Fibroblast of skin of back (primary cell): ENCODE measurements at places on chromosomes 12 and 14.

DNA sequence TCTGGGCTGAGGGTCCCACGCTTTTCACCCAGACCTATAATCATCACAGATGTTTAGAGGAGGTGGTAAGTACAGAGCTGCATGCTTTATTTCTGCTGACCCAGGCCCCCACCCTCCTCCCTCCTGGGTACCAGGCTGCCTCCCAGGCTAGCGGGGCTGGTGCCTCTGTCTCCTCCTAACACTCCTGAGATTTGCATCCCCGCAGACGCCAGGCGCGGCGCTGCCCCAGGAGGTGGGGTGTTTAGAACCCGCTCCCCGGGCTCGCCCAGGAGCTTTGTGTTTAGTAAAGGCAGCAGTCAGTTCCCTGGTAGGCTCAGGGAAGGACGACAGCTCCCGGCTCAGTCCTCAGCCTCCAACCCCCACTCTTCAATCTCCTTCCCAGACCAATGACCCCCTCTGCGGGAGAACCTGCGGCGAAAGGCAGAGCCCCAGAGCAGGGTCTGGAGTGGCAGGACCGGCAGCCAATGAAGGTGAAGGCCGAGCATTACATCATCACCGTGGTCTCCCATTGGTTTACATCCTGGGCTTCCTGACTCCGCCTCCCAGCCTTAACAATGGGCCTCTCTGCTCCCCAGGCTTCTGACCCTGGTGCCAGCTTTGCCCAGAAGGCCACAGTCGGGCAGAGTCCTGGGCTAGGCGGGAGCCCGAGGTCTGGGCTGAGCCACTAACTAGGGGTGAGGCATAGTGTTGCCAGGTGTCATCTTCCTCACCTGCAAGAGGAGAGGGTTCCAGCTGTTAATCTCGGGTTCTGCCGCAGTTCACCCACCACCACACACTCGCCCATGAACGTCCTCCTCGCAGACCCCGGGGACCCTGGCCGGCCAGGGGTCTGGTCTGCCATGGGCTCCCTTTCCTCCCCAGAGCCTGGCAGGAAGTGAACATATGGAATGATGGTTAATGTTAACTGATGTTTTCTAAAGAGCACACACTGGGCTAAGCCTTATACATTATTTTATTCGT is 57.5 kb downstream of the CALM1 start:
- peak; percentile 82 for DNase-seq

DNA sequence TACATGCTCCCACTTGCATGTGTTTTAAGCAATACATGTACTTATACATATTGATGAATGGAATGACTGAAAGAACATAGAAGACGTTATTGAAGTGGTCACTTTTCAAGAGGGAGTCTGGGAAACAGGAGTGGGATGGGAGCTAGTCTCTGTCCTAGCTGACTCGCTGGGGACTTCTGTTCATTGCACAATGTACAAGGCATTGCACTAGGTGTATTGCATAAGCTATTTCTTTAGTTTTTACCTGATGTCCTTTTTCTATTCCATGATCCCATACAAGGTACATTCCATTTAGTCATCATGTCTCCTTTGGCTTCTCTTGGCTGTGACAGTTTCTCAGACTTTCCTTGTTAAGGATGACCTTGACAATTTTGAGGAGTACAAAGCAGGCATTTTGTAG is 4.0 kb upstream of the MYO1H start:
- DNase-seq, result no peak

- no peak for DNase-seq
Measured at GRCh38 chr14:74360163-74360562, 11.9 kb downstream of the VRTN start.

DNA sequence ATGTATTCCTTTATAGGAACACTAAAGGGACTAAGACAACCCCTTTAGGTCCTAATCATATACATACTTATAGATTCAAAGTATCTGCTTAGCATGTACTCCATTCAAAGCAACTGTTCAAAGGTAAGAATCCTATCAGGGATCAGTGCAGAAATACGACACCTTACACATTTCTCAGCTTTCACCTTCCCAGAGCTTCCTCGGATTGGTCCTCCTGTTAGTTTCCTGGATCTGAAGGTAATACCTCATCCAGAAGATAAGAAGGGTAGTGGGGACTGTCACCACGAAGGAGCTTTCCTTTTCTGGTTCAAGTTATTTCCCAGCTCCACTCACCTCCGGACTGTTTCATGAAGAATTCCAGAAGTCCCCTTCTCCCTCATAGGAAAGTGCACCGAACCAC is 38.0 kb downstream of the RCOR1 start:
- no peak for DNase-seq

GRCh38 chr14:70755655-70756054 is 53.7 kb downstream of the MAP3K9 start:
- DNase-seq, result no peak

DNA sequence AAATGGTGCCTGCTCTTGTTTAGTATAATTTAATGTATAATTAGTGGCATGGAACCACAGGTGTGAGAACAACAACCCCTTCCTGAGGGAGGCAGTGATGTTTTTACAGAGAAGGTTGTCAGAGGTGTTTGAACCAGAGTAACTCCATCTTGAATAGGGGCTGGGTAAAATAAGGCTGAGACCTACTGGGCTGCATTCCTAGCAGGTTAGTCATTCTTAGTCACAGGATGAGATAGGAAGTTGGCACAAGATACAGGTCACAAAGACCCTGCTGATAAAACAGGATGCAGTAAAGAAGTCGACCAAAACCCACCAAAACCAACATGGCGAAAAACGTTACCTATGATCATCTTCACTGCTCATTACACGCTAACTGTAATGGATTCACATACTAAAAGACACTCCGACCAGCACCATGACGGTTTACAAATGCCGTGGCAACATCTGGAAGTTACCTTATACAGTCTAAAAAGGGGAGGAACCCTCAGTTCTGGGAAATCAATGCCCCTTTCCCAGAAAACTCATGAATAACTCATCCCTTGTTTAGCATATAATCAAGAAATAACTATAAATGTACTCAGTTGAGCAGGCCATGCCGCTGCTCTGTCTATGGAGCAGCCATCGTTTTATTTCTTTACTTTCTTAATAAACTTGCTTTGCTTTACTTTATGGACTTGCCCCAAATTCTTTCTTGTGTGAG is 47.8 kb upstream of the LTA4H start:
- DNase-seq, result peak; percentile 31

DNA sequence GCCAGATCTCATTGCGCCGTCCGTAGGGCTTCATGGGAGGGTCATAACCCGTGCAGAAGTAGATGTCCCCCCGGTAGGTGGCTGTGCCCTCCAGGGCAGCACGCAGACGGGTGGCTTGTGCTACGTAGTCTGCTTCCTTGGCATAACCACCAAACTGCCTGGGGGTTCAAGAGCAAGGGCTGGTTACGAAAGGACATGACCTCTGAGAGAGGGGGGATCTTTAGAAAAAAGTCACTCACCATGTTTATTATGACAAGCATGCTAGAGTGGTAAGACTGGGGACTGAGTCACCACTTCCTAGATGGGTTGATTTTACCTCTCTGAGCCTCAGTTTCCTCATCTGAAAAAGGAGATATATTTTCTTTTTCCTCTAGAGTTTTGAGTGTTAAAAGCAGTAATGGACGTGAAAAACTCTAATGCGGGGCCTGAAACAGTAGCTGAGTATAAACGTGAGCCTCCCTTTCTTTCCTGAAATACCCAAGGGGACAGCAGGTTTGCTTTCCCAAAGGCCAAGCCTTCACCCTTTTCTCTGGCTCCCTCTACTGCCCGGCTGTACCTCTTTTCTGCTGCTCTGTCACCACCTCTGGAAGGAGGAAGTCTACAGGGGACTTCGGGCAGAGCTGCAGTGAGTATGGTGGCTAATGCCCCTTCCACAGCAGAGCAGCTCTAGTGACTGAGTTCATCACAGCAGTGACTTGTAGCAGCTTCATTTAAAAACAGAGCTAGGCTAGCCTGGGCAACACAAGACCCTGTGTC is 23.5 kb upstream of the GPRC5D start:
- peak; percentile 67 for DNase-seq

DNA sequence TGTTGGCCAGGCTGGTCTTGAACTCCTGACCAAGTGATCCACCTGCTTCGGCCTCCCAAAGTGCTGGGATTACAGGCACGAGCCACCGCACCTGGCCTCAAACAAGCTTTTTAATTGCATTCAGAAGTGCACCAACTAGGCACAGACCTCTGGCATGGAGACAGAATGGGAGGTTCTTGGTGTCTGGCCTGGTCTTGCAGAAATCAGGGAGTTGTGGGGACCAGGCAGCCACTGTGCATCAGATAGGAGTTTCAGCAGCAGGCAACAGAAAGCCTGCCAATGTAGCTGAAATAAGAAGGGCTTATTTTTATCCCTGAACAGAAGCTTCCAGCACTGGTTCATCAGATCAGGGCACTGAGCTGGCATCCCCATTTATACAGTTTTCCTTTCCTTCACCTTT is 22.2 kb upstream of the TCL1B start:
- no peak for DNase-seq

- DNase-seq, result peak; percentile 82
Measured at GRCh38 chr14:32202998-32203882, at the start of gene RNU6-8. RNU6-8 (minus strand) TSS chr14:32203269.

DNA sequence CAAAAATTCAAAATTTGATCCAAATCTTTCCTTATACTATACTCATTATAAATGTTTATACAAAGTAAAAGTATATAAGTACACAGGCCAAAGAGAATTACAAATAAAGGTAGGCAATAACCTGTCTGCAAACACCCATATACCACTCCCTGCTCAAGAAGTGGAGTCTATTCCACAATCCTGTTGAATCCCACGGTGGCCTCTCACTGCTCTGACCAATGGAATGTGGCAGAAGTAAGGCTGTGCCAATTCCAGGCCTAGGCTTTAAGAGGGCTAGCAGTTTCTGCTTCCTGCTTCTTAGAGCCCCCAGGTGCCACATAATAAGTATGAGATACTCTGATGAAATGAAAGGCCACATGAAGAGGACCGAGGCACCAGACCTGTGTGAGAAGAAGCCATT is 79.8 kb upstream of the CFL2 start:
- DNase-seq, result no peak

DNA sequence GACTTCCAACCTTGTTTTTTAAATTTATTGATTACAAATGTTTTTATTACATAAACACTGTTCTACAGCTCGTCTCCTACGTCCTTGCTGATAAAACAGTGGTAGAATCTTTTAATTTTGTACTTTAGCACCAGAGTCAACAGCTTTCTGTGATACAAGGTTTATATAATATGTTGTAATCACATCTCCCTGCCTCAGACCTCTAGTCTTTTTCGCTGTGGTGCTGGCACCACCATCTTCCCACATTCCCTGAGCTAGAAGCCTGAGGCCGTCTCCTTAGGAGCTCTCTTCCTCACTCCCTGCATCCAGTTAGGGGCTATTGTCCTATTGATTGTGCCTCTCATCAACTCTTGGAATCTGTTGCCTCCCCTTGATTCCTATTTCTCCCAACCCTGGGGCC is 17.1 kb downstream of the MTHFD1 start:
- no peak for DNase-seq

DNA sequence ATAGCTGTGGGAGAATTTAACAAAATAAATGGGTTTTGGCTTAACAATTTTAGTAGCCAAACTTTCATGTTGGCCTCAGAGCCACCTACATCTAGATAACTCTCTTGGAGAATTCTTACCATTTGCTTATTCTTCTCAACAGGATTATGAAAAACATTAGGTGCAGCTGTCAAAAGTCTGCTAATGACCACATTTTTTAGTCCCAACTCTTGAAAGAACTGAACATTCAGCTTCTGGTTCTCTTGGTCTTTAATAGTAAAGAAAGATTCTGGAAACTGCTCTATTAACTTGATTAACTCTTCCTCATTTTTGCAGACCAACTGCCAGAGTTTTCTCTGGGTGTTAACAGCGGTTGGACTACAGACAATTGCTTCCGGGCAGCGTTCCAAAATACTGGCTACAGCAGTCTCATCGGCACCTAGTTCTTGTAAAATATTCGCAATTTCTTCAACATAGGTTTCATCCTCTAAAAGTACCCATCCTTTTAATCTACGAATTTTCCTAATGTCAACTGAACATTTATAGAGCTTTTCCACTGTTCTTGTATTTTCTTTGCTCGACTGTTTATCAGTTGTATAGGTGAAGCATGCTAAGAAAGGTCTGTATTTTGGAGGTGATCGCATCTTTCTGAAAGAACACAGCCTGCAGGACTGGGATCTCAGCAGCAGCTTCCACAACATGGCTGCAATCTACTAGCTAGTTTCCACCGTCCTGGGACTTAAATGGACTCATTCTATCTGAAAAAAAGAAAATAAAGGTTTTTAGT is 8.7 kb downstream of the MTERF2 start:
- peak; percentile 37 for DNase-seq

- no peak for DNase-seq
Measured at GRCh38 chr14:100542619-100543205, 44.5 kb downstream of the BEGAIN start.

- no peak for DNase-seq
Measured at GRCh38 chr12:29032446-29032845, 116.6 kb upstream of the FAR2 start.

DNA sequence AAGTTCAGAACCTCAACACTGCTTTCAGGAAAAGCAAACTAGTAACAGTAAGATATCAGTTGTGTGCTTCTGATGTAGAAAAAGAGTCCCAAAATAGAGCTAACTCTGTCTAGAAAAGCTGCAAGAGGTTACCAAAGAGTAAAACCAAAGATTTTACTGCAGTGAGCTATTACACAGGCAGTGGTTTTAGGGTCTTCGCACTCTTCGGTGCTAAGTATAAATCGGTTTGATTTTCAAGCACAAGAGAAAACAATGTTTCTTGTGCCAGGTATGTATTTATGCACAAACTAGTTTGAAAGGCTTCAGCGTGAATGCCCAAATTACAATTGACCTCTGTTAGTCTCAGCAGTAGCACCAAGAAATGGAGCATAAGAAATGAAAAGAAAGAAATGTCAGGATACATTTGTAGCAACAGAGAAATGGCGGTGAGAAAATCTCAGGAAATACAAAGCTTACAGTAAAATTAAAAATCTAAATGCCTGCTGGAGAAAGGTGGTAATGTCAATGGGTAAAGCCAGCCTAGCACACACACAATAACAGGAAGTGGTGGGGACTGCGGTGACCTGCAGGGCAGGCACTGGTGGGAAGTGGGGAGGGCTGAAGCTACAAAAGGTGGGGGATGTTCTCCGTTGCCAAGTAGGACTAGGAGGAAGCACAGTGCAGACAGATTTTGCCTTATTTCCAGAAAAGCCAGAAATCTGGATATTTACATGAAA is 18.0 kb upstream of the DYRK2 start:
- no peak for DNase-seq
